Large intestine (tissue), 12 donors: ENCODE measurements at places on chromosomes 7 and 10. TPM values are rescaled to one million over a fixed set of nuclear protein-coding genes. Genes with fewer than 3 reads are reported as not detected.
A peak's percentile ranks its signal among the peaks of the same experiment; 100 is the strongest.

DNA sequence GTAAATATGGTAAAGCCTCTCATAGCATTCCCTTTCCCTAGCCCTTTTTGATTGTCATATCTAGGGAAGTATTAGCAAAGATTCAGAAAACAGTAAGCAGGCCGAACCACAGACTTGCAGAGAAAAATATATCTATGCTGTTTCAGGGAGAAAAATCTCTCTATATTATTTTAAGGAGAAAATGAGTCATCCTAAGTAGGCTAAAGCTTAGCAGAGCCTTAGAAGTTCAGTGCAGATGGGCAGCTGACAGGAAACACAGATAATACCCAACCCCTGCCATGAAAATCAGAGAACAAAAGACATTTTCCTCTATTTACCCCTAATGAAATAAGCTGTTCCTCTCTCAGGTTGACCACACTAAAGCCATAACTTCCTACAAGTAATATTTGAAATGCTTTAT lies 16.5 kb downstream of the C1QL3 start:
- no peak for DNase-seq

DNA sequence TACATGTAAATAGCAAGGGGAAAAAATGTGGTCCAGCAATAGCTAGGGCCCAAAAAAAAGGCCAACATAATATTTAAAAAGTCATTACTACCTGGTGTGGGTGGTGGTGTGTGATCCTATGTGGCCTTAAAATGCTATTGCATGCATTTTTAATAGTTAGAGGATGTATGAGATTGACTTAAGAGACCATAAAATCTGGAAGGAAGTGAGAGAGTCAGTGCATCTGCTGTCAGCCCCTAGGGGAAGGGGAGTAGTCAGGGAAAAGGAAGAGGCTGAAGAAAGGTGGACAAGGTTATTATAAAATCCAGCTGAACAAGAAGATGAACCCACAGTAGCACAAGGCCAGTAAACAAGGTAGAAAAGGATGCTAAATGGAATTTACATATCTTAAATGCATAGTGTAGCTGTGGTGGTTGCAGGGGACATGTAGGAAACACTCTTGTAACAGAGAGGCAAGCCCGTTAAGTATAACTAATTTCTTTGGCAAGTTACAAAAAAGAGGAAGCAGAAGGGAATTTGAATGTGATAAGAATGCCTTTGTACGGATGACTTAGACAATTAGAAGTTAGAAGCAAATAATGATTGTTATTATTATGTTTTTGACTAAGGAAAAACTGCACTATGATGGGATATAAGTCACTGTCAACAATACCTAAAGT lies 11.9 kb upstream of the NDUFA5 start:
- no peak for DNase-seq

DNA sequence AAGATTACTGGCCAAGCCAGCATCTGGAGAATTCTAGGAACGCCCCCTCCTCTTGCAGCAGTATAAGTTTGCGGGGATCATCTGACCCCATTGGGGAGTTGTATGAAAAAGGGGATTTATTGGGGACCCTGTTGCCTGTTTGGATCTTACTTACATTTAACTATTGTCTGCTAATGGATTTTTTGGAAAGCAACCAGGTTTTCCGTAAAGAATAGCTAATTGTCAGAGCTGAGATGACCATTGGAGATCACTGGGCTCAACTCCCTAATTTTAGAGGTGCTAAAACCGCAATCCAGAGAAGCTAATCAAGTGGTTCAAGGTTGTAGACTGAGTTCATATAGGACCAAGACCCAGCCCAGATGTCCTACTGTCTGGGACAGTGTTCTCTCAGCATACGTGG lies 38.8 kb downstream of the HTRA1 start:
- DNase-seq = no peak

DNA sequence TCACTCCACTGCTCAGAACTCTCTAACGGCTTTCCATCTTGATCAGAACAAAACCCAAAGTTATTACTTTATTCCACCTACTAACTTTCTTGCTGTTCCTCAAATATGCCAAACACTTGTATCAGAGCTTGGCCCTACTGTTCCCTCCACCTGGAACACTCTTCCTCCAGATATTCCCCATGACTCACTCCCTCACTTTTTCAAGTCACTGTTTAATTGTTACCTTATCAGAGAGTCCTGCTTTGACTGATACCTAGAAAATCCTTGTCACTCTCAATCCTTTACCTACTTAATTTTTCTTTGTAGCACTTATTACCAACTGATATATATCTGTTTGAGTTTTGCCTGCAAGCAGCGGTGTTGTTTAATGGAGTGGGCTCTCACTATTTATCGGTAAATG lies 5.6 kb upstream of the NFKB2 start:
- DNase-seq = no peak

- no peak for DNase-seq
These were observed 78.1 kb downstream of the CALN1 start for GRCh38 chr7:72334066-72334465.

DNA sequence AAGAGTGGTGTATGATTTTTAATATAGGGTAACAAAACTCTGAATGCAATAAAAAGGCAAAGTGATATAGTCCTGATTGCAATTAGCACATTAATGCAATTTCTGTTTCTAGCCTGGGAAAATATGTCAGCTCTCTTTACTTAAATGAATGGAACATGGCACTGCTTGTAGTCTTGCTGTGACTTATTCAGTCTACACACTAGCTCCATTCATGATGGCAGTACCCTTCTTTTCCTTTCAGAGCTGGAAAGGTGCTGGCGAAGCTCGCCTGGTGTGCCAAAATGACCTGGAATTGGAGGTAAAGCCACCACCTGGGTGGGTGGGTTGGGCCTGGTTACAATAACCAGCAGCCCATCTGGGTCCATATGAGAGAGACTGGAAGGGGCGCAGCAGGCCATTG lies 85.3 kb downstream of the ZNF365 start:
- DNase-seq = no peak

DNA sequence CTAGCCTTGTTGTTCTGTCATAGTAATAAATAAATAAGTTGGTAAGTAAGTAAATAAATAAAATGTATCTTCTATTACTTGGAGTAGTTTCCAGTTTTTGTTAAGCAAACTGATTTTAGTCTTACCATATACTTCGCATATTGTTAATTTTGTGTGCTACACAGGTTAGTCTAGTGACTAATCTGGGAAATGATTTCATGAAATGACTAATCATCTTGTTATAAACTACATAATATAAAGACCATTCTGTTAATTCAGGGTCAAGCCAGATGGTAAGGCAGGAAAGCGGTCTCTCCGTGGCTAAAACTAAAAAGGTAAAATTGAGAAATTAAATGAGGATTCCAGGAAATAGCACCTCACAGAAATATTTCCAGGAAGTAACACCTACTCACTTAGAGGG lies 58.5 kb upstream of the FOXP2 start:
- DNase-seq = no peak

- no peak for DNase-seq
These were observed 140.3 kb upstream of the TCF7L2 start for GRCh38 chr10:112809736-112810135.

- no peak for DNase-seq
These were observed 132.8 kb downstream of the WNT2 start for GRCh38 chr7:117190104-117190503.

GRCh38 chr7:18352339-18353255 lies 143.0 kb upstream of the HDAC9 start:
- DNase-seq = peak; percentile 28

- no peak for DNase-seq
These were observed 91.6 kb downstream of the DNMBP start for GRCh38 chr10:99917963-99918825.

GRCh38 chr10:52755297-52756062 lies 17.1 kb downstream of the MBL2 start:
- peak; percentile 58 for DNase-seq

GRCh38 chr10:121171825-121172787 lies 320.9 kb downstream of the WDR11 start:
- DNase-seq = no peak

DNA sequence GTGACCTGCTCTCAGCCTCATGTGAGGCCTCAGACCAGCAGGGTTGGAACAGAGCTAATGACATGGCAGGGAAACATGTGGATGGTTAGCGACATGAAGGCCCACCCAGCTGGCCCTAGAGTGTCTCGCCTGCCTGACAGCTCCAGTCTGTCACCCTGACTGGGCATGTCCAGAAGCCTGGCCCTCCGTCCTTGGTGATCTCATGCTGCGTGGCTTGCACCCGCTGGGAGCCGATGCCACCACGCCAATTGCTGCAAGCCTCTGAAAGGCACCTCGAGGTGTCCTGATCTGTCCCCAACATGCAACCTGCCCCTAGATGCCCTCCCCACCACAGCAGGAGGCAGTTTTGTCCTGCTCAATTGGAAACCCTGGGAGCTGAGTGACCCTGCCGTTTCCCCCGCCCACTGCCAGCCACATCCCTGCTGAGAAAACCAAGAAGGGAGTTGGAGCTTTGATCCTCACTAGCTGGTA lies 27.8 kb upstream of the RET start:
- DNase-seq = no peak

GRCh38 chr7:69962186-69963065 lies 364.2 kb downstream of the AUTS2 start:
- DNase-seq = peak; percentile 21

DNA sequence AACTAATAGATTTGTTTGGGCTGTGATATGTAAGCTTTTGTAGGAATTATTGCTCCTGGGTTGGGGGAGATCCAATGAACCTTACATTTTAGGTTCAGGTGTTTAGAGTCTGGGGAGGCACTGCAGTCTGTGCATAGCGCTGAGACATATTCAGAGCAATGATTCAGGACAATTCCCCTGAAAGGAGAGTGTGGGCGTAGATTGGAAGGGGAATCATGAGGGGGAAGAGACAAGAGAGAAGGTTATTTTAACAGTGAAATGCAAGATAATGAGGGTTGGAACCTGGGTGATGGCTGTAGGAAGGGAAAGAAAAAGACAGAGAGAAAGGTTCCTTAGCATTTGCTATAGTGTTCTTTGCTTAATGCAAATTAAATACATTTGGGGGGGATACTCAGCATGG lies 1013.4 kb downstream of the REEP3 start:
- no peak for DNase-seq

DNA sequence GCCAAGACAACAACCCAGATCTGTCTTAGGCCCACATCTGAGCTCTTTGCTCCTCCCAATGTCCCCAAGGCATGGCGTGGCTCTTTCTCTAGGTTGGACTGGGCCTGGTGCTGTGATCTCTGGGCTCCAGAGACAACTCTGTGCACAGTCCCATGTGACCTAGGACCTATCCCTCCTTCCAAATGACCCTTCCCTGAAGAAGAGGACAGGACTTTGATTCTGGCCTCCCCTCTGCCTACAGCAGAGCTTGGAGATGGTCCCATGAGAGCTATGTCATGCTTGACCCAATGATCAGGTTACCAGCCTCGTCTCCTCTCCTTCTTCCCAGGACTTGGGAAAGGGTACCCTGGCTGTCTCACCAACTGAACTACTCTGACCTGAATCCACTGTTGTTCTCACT lies 296.3 kb upstream of the GALNT17 start:
- DNase-seq = no peak

DNA sequence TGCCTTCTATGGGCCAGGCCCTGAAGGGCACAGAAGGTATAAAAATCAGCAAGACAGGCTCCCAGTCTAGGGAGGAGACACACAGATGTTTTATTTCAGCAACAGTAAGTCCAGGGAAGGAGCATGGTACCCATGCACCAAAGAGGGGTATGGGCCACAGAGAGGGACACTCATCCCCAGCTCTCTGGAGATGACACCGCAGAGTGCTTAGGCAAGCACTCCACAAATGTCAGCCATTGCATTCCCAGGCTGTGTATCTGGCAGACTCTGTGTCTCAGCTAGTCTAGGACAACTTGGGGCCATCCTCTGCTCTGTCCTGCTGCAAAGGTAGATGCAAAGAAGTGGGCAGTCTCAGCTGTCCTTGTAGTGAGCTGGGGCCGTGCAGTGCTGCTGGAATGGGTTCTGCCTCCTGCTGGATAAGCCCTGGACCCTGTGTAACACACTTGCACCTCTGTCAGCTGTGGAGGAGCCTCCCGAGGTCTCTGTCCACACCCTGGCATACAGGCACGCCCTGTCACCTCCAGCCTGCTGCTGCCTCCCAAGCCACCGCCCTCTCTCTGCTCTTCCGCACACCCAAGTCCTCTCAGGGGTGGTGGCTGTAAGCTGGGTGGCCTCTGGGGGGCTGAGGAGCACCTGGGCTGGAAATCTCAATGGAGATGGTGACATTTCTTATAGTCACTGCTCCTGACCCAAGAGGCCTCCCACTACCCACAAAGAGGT lies 57.6 kb downstream of the VOPP1 start:
- DNase-seq = no peak

AGR3 gene
- polyA plus RNA-seq = 213 TPM

CTNNA3 gene
- 2.3 TPM for polyA plus RNA-seq

ASZ1 gene
- polyA plus RNA-seq = not detected

FOXI2 gene
- not detected for polyA plus RNA-seq

HOXA3 gene
- polyA plus RNA-seq = 19.1 TPM

DPYSL4 gene
- polyA plus RNA-seq = 4.6 TPM

ALDH18A1 gene
- polyA plus RNA-seq = 209 TPM

SAP25 gene
- polyA plus RNA-seq = 7.9 TPM

ZWINT gene
- polyA plus RNA-seq = 34.2 TPM

PRSS2 gene
- polyA plus RNA-seq = 60.4 TPM

LDB1 gene
- 62.4 TPM for polyA plus RNA-seq

PRPF18 gene
- polyA plus RNA-seq = 21.0 TPM
